Stimulated activated CD8-positive, alpha-beta memory T cell treated with anti-CD3 and anti-CD28 coated beads, Interleukin-15, amount 100 ng/mL, for 24 hours (primary cell): ENCODE measurements at places on chromosomes 5 and 9.

DNA sequence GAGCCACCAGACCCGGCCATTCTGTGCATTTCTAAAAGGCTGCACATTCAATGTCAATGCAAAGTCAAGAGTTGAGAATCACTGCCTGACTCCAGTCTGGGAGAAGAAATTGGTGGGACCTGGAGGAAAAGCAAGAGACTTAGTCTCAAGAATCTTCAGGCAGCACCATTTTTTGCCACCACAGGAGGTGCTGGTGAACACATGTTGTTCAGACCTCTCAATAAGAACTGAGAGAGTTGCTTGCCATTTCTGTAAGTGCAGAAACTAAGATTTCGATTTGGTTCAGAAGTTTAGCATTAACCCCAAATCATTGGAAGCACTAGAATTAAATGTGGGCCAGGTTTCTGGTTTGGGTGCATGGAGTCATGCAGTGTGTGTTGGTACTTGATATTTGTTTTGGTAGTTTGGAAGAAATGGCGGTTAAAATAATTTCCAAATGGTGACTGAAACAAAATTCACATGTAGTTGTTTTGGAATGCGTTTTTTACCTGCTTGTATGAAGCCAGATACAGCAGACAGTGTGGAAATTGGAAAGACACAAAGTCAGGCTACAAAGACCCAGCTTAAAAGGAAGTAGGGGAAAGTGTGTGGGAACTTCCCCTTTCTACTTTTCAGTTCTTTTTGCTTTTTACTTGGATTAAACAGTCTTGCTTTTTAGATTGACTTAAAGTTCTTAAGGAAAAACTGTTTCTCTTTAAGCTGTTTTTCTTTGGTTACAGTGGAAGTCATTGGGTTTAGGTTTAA, 20.4 kb downstream of the PDE8B start:
- no peak for DNase-seq

GRCh38 chr5:129459777-129460671, at the start of gene ADAMTS19:
Gene ADAMTS19 (plus strand): TSS chr5:129460298. CDS start chr5:129460392, 94 bp downstream.
- no peak for DNase-seq

- DNase-seq, result no peak
These were observed 33.8 kb downstream of the CAPSL start for GRCh38 chr5:35904443-35905132.

DNA sequence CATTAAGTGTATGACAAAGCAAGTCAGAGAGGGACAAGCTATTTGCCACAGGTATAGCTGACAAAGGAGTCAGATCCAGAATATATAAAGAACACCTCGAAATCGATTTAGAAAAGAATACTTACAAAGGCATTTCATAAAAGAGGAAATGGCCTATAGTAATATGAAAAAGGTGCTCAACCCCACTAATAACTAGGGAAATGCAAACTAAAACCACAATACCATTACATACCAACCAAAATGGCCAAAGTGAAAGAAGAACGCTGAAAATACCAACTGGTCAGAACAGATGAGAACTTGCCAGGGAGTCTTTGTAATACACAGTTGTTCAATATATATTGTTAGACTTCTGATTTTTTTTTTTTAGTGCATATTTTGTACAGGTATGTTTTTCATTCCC, 152.9 kb downstream of the CDC42SE2 start:
- no peak for DNase-seq

GRCh38 chr9:34610434-34611206, 1.3 kb downstream of the RPP25L start:
- no peak for DNase-seq

- DNase-seq, result no peak
These were observed 240.7 kb downstream of the CSNK1G3 start for GRCh38 chr5:123752552-123753179.
